ENCODE measurements at places on chromosomes 7 and 10.

DNA sequence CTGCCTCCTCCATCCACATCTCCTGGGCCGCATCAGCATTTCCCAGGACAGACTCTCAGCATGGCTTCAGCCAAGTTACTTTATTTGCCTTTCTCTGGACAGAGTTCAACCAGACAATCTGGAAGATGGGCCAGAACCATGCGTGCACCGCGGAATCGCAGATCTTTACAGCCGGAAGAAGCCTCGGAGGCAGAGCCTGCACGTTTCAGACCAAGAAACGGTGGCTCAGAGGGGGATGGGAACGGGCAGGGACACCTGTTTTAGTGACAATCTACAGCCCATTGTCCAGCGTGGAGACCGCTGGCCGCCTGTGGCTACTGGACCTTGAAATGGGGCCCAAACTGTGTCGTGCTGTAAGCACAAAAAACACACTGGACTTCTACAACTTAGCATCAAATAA is 3.5 kb downstream of the VIPR2 start:
- DNase-seq, result no peak

DNA sequence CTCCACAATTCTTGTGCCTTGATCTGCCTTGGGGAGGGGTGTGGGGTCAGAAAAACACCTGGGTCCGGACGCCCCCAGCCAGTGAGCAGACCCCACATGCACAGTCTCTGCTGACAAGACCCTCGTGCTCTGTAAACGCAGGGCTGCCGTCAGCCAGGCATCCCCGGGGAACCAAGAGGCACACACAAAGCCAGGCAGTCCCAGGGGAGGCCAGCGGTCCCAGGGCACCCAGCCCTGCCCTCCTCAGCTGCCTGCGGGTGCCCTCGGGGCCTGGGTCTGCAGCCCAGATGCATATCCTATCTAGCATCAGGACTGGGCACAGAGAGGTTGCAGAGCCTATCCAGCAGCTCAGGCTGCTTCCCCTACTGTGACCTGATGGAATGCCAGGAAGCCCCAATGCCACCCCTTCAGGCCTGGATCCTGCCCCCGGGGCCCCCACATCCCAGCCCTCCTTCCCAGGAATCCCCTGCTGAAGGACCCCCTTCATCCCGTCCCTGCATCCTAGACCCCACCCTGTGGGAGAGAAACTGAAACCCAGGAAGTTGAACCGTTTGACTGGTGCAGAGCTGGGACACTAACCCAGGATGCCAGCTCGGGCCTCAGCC is 92.4 kb downstream of the MICALL2 start:
- no peak for DNase-seq

DNA sequence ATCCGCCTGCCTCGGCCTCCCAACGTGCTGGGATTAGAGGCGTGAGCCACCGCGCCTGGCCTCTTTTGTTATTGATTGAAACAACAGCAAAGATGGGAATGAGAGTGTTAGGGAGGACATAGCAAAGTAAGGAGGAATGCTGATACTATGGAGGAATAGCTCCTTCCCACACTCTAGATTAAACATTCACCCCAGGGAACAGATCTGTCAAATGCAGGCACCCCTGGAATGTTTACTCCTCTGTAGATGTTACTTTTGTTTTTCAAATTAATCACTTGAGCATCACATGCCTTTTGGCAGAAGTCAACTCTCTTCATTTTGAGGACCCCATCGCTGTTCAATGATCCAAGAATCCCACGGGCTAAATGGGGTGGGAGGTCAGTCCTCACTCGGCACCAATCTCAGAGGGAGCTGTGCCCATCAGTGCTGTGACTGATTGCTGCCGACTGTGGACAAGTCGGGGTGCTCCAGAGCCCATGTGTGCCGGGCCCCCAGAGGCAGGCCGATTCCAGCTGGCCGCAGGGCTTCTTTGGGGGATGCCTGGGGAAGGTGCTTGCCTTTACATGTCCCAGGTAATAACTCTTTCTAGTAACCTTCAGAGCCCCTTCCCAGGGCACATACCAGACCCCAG is 10.2 kb upstream of the COBL start:
- no peak for DNase-seq

- peak; percentile 62 for DNase-seq
Observed at GRCh38 chr7:115099906-115100305, 178.0 kb downstream of the MDFIC start.

DNA sequence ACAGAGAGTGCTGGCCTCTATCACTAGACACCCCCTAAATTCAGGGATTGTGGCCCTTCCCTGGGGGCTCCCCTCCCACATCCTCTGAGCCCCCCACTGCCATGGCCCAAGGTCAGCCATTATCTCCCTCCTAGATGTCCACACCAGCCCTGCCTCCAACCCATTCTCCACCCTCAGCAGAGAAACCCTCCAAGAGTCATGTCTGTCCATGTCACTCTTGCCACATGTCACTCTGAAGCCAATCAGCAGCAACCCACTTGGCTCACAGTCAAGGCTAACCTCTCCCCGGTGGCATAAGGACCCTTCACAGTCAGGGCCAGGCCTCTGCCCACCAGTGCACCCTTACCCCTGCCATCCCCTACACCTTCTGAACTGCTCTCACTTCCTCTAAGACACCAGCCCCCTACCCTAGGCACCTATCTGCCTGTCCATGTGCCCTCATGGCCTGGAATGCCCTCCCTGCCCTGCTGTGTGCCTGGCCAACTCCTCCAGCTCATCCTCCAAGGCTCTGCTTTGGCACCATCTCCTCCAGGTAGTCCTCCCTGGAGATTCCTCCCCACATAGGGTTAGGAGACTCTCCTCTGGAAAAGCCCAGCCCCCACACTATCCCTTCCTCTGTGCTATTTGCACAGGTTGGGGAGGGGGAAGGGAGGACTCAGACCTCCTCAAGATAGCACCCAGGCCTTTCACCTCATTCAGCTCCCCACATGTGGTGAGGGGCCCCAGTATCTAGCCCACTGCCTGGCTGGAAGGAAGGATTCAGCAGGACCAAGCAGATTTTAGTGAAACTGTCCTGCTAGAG is 83.7 kb downstream of the GRID1 start:
- no peak for DNase-seq

- no peak for DNase-seq
Observed at GRCh38 chr10:112535531-112535951, 88.5 kb downstream of the VTI1A start.

DNA sequence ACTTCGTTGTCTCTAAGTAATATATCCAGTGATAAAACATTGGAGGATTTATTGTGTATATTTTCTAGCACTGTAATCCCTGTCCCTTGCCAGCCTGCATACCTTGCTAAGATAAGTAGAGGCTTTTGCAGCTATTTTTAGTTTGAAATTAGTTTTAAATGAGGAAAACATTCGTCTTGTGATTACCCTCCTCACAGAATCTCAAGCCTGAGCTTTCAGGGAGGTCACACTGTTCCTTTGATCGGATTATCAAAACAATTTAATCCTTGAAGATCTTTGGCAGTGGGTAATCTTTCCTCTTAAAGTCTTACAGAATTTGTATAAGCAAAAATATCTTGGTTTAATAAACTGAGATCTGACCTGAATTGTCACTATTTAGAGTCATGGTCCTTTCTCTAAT is 897.0 kb upstream of the CELF2 start:
- DNase-seq, result no peak

DNA sequence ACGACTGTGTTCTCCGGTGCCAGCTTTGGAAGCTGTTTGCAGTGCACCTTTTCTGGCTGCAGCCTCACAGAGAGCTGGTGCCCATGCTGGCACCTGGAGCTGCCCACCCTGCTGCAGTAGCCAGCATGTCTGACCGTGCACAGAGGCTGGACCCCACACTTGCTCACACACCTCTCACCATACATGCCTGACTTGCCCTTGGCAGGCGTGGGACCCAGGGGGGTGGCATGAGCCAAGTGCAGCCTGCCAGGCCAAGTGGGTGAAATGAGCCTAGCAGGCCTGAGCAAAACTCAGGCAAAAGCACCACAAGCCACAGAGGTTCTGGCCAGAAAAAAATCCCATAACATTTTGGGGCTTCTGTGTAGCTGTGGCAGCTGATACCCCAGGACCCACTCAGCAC is 258.8 kb downstream of the XPNPEP1 start:
- no peak for DNase-seq

DNA sequence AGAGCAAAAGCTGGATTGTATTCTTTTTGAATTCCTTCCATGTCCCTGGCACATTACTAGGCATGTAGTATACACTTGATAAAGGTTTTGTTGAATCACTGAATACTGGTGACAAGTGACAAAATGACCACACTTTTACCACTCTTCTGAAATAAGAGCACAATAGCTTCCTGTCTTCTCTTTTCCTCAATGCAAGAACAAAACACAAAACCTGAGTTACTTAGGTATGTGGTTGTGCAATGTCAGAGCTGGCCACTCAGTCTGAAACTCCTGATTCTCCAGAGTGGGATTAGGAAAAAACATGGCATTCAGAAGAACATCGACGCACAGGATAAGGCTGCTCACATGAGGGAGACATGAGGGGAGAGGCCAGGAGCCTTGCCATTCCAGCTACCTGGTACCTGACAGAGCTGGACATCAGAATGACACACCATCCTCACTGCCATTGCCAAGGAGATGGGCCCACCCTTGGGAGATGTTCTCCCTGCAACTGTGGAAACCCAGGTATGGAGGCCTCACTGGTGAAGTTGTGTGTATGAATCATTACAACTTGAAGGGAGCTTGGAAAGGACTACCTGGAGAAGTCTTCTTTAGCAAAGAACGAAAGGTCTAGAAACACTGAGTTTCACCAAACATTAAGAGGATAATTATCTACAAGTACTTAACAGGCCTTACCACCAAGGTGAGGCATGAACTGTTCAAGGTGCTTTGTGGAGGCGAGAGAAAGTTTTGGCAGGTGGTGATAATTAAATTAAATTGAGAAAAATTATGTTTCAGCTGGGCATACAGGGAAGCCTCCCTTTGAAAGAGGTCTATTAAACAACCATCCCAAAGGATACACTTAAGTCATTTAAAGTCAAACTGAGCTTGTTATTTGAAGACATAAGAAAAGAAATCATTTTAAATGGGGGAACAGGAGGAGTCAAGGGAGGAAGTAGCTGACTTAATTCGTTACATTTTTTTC is 246.5 kb upstream of the AOAH start:
- no peak for DNase-seq

DNA sequence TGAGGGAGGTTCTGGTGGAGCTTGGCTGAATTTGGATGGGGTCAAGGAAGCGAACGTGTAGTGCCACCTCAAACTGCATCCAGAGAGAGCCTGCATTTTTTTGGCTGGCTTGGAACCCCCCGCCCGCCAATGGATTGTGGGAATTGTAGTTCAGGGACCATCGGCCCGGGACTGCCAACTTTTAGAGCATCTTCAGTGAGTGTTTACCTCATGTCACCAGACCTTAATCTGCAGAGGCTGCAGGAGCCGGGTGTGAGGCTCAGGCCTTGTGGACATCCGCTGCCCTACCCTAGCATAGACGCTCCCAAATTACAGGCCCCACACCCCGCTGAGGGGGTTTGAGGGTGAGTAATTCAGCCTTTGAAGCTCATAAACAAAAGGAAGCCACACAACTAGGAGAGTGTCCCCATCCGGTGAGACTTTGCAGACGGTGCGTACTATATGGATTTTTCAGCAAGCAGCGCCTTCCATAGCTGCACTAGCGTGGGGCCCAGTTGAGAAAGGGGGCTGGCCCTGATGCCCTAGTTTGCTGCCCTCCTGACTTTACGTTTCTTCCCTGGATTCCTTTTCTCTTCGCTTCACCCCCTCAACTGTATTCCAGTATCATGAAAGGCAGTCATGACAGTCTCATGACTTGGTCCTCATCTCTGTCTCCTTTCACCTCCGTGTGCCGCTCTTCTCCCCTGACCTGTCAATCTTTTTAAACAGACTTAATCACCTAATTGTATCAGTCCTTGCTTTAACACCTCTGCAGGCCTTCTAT is 717 bp downstream of the CNPY4 start:
- DNase-seq, result no peak

DNA sequence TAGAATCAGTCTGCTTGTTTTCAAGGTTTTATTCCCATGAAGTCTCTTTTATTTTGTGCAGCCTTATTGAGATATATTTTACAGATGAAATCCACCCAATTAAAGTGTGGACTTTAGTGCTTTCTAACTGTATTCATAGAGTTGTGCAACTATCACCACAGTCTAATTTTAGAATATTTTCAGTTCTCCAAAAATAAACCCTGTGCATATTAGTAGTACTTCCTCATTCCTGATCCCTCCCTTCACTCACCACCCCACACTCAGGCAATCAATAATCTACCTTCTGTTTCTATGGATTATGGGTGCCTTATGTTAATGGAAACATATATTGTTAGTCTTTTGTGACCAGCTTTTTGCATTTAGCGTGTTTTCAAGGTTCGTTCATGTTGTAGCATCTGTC is 185.7 kb upstream of the TMEM72 start:
- no peak for DNase-seq

GRCh38 chr7:34066411-34066810 is 161.1 kb downstream of the BMPER start:
- DNase-seq, result no peak

DNA sequence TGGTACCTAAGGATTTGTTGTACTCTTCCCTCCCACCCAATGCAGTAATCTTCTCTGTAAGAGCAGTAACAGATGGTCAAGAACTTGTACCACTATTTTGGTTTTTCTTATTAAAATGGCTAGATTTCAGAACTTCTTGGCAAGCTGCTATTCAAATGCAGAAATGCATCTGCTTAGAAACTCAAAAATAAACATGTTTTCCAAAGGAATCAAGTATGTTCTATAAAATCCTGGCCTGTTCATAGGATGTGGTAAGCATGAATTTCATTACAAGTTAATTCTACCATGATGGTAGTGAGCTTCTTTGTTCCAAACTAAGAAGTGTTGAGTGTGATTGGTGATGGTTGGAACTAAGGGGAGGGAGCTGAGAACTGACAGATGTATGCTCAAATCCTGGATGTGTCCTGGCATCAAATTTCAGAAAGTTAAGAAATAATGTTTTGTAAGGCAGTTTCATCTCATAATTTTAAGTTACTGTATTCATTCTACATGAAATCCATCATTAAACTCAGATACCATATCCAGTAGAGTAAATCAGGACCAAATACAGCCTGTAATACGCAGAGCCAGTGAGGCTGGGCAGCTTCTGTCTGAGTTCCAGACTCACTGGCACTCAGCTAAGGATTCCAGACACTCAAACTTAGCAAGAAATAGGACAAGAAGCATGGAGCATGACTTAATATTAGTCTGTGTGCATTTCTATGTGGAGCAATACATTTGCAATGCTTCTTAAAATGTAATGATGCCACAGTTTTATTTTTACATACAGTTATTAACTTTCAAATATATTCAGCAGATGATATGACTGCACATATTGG is 119.6 kb downstream of the TES start:
- DNase-seq, result no peak

- DNase-seq, result no peak
Observed at GRCh38 chr7:26699766-26700165, 164.6 kb downstream of the SKAP2 start.

Data from foreskin keratinocyte (primary cell).